Calu3 (cell line): ENCODE measurements at places on chromosomes 2 and 18. TPM values are rescaled to one million over a fixed set of nuclear protein-coding genes. Genes with fewer than 3 reads are reported as not detected.
A peak's percentile ranks its signal among the peaks of the same experiment; 100 is the strongest.

Gene C1QL2
- not detected in 2 replicates for total RNA-seq

DNA sequence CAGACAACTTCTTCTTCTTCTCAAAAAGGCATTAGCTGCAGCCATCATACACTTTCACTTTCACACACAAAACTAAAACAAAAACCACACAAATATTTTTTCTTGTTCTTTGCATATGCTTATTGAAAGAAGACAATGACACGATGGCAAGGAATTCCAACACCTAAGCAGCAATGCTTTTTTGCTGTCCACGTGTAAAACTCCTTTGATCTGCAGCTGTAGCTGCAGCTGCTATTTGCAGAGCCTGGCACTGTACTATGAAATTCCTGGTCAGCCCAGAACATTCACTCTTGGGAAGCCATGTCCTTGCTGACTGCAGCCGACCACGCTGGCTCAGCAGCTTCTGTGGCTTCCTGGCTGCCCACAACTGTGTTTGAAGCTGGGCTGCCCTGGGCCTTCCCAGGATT, 316.2 kb downstream of the CDH2 start:
- H3K27ac ChIP-seq, result no peak overlapping the region
- H3K36me3 ChIP-seq, result no peaks in the 10 kb centered on the region
- H3K27me3 ChIP-seq, result no peaks in the 10 kb centered on the region
- no peak for DNase-seq

DNA sequence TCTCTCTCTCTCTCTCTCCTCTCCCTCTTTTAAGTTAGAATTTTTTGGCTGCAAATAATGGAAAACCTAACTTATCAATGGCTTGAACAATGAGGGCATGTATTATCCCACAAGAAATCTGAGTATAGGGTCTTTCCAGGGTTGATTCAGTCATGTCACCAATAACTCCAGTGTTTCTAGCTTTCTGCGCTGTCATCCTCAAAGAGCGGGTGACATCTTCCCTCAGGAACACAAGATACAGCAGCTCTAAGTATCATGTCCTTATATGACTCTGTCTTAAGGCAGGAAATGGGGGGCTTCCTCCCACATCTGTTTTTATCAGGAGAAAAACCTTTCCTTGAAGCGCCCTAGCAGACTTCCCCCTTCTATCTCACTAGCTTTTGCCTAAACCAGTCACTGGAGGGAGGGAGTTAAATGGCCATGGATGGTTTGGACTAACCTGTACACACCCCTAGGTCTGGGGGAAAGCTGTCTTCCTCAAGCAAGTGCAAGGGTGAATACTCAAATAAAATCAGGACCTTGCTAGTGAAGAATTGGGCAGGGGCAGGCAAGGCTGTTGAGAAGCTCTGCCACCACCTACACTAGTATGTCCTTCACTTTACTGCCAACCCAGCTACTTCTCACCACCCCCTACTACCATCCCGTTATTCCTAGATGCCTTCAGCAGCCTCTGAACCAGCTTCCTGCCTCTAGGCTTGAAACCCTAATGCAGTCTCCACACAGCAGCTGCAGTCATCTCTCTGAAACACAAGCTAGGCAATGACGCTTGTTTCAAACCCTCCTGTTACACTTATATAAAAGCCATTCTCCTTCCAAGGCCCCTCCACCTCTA, 7.5 kb upstream of the TUBA4A start:
- no peaks in the 10 kb centered on the region for H3K4me1 ChIP-seq
- no peak for DNase-seq
- H3K4me3 ChIP-seq, result no peak overlapping the region
- peaks cover 7% of the 10 kb centered on the region for H3K36me3 ChIP-seq

- no peak for DNase-seq
- no peak overlapping the region for H3K27ac ChIP-seq
- no peaks in the 10 kb centered on the region for H3K36me3 ChIP-seq
- peaks cover 9% of the 10 kb centered on the region for H3K4me1 ChIP-seq
- H3K27me3 ChIP-seq, result no peaks in the 10 kb centered on the region
These were observed 43.8 kb upstream of the SLC4A10 start for GRCh38 chr2:161580426-161580825.

DNA sequence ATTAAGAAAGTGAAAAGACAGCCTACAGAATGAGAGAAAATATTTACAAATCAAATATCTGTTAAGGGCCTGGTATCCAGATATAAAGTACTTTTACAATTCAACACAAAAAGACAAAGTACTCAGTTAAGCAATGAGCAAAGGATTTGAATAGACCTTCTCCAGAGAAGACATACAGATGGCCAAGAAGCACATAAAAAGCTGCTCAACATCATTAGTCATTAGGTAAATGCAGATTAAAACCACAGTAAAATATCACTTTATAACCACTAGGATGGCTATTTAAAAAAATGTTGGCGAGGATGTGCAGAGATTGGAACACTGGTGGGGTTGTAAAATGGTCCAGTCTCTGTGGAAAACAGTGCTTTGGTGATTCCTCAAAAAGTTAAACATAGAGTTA, 38.9 kb downstream of the RAB31 start:
- H3K4me1 ChIP-seq, result peaks cover 31% of the 10 kb centered on the region
- no peaks in the 10 kb centered on the region for H3K27me3 ChIP-seq
- H3K36me3 ChIP-seq, result no peaks in the 10 kb centered on the region
- H3K27ac ChIP-seq, result no peak overlapping the region

- H3K27me3 ChIP-seq, result no peaks in the 10 kb centered on the region
- H3K4me3 ChIP-seq, result peak overlapping the region; percentile 88
- peaks cover 16% of the 10 kb centered on the region for H3K36me3 ChIP-seq
- peak; percentile 29 for DNase-seq
- H3K4me1 ChIP-seq, result no peaks in the 10 kb centered on the region
These were observed 159.6 kb upstream of the SIX2 start for GRCh38 chr2:45168711-45169338.

- no peaks in the 10 kb centered on the region for H3K4me1 ChIP-seq
- no peak within 1 kb of the TSS for H3K27ac ChIP-seq
- H3K4me3 ChIP-seq, result no peak within 1 kb of the TSS
- no peak for DNase-seq
These were observed at the start of gene IL18RAP for GRCh38 chr2:102422910-102423309. TSS of gene IL18RAP (plus strand) at chr2:102423160. CDS start at chr2:102423278, 118 bp downstream.

DNA sequence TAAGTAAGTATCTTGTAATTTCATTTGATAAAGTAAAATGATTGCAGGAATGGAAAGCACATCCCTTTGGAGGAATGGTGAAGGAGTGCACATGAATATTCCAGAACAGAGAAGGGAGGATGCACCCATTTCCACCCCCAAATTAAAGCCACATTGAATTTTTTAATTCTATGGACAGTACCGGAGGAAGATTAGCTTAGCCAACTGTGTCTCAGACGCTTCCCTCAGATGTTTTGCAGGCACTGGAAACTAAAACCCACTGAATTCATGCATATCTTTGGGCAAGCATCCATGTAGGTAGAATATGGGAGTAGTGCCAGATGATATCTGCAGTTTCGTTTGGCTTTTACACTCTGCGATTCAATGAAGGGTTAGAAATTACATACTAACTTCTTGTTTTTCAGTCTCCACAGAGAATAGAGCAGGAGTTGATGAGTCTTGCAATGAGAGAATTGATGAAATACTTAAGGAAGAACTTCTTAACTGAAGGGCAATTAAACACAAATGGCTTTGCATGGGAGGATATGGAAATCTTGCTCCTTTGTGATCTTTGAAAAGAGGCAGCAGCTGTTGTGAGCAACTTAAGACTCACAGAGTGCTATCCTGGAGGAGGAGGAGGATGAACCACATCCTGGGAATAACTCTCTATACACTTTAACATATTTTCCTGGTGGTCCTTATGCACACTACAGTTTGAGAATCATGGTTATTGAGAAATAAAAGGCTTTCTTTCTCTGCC, 71.7 kb upstream of the MYO3B start:
- H3K4me1 ChIP-seq, result no peaks in the 10 kb centered on the region
- no peaks in the 10 kb centered on the region for H3K36me3 ChIP-seq
- H3K27me3 ChIP-seq, result no peaks in the 10 kb centered on the region
- no peak overlapping the region for H3K4me3 ChIP-seq
